ENCODE measurements at places on chromosomes 6 and 20.

- DNase-seq: no peak
Observed at GRCh38 chr20:60926831-60927230, 325.2 kb upstream of the CDH4 start.

DNA sequence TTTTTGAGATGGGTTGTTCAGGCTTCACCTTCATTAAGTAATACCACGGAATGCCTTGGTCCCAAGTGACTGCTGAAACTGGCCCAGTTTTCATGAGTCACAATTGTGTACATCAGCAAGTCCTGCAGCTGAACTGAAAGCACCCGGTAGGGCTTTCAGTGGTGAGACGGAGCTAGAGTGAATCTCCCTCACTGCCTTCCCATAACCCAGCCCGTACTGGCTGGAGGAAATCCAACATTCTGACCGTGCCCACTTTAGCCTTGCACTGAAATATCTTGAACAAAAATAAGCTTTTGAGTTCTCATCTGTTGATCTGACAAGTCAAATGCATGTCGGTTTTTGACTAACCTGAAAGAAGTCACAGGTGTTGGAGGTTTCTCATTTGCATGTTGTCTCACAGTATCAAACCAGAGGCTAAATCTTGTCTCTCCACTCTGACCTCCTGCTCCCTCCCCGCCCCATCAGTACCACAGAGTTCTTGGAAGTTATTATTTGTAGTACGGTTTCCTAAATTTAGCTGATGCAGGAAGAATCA, 35.9 kb downstream of the DUSP22 start:
- peak; percentile 79 for DNase-seq

DNA sequence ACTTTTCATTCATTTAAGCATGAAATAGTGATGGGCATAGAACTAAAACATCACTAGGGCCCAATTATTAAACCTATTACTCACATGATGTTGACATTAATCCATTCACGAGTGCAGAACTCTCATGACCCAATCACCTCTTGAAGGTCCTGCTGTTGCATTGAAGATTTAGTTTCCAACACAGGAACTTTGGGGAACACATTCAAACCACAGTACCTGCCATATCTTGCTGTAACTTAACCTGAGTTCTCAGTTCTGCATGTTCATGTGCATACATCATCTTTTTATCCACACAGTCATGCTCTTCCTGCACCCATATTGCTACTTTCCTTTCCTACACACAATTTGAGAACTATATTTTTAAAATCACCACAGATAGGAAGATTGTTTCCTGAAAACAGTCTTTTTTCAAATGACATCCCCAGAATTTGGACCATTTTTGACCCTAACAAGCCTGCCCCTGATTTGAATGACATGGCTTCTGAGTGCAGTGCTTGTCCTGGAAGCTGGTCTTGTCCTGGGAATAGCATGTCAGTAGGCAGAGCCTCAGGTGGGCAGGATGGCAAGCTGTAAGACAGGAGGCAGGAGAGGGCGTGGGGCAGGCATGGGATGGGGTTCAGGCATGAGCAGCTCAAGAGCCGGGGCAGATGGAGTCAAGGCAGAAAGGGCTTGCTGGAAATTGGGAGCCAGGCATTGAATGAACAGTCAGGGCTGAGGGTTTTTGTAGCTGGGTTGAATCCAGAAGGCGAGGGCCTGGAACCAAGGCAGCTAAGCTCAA, 49.2 kb upstream of the FOXC1 start:
- DNase-seq: no peak

DNA sequence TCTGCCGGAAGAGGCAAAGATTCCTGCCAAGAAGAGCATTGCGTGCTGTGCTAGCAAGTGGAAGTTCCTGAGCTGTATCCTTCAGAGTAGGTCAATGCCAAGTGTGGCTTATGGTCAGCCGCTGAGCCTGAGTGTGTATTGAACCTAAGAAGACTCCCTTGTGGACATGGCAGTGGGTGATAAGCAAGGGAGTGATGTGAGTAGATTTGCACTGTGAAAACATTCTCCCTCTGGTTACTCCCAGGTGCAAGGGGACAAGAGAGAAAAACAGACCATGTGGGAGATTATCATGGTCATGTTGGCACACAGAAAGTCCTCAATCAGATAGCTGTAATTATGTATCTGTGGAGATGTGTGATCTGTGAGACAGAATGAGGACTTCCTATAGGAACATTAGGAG, 6.1 kb upstream of the TMEM74B start:
- DNase-seq: no peak

DNA sequence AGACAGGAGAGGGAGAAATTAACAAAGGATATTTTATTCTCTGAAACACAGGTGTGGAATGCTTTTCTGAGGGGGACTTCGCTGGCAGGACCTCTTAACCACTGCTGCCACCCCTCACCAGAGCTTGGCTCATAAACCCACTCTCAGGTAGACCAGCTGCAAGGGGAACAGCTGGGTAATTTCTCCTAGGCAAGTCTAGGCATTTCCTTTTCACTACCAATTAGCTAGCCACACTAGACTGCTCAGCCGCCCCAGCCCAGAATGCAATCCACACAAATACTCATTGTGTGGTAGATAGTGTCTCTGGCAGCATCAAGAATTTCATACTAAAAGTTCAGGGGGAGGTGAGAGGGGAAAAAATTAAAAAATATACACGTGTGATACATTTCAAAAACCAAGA, 267.6 kb upstream of the ID4 start:
- DNase-seq: no peak

Data from GM06990 (cell line).